ENCODE measurements at places on chromosomes 7 and 10. TPM values are rescaled to one million over a fixed set of nuclear protein-coding genes. Genes with fewer than 3 reads are reported as not detected.
A peak's percentile ranks its signal among the peaks of the same experiment; 100 is the strongest.

- DNase-seq, result no peak
These were observed 171.0 kb downstream of the TRIL start for GRCh38 chr7:28787106-28787505.

DNA sequence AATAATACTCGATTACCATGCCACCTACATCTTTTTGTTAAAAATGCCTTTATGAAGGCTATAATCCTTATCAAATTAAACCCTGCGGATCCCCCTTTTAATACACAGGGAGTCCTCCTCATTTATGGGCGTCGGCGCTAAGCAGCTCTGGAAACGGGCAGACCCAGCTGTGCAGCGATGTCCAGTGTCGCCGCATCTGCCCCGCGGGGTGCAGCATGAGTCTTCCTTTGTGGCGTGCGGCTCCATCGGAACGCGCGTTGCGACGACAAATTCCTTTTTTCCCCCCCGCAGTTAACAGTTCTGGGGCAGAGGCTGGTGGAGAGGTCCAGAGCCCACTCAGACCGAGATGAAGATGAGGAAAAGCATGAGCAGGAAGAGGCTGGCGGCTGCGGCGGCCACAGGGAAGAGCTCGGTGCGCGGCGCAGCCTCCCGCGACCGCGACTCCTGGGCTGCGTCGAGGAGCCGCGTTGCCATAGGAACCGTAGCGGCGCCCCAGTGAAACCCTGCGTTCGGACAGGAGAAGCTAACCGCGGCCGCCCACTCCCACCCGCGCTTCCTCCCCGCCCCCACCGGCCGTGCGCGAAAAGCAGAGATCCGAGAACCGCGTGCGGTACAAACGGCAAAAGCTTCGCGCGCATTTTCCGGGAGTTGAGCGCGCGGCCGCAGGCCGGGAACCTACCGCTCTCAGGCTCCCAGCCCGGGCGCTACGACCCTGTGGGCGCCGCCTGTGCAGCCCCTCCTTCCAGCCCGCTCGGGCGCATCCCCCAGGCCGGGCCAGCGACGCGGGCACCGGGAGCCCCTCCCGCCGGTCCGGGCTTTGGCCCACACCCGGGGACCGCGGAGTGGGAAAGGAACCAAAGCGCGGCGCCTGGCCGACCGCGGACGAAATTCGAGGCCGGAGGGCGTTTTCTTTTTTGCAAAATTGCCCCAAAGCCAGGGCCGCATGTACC, 130.6 kb downstream of the SPAG6 start:
- DNase-seq, result no peak

The PKD1L1 gene
- total RNA-seq, result 0.05 TPM

The SMKR1 gene
- total RNA-seq, result 4.4 TPM

The FAM25A gene
- not detected for total RNA-seq

GRCh38 chr7:111931016-111931517, 275.1 kb downstream of the DOCK4 start:
- no peak for DNase-seq

The CCL24 gene
- not detected for total RNA-seq

The DRGX gene
- not detected for total RNA-seq

DNA sequence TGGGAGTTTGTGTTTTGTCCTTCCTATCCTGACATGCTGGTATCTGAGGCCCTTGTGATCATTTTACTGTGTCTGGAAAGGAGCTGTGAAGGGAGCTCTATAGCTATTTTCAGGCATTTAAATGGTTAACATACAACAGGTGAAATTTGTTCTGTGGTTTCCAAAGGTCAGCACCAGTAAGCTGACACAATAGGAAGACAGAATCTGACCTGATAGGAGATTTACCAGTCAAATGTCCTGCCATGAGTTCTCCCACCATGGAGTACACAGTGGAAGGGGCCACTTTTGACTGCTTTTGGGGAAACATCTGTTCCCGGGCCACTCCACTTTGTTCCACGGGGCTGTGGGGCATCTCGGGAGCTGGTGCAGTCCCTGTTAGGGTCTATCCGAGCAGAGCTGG, 17.6 kb downstream of the FKBP6 start:
- no peak for DNase-seq

GRCh38 chr7:83976302-83976701, 218.3 kb downstream of the SEMA3A start:
- peak; percentile 45 for DNase-seq

- DNase-seq, result no peak
These were observed 209.4 kb upstream of the FOXK1 start for GRCh38 chr7:4472728-4473127.

DNA sequence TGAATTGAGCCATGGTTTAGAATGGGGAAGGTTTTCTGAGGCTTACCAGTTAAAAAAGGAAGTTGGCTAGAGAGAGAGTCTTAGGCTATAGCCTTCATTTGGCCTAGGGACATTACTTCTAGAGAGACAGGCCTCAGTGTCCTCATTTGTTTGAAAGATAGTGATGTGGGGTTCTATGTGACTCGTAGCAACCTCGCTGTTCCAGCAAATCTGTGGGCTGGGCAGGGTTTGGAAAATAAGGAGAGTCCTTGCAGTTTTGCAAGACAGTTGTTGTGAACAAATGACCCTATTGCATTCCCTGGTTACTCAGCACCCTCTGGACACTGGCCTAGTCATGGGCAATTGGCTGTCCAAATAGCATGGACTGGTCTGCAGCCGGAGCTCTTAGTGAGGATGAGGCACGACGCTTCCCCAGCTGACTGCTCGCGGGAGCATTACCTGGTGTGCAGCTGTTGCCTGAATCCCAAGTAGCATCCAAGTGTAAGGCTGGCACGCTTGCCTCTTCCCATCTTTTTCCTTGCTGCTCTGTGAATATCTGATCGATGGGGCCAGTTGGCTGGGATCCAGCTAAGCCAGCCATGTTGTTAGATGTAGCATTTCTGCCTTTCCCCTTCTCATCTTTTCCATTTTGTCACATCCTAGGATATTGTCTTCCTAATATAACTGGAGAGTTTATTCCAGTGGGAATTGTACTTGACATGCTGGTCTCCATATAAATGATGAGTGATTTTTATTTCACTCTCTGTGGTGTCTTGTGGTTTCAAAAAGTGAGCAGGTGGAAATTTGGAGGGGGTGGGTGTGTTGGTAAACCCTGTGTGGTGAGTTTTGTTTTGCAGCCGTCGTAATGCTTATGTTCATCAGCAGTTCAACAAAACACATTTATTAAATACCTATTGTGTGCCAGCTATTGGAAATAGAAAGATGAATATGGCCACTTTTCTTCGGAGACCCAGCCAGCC, 99.8 kb downstream of the SND1 start:
- no peak for DNase-seq

The MEOX2 gene
- not detected for total RNA-seq

The SFMBT2 gene
- total RNA-seq, result 3.8 TPM

DNA sequence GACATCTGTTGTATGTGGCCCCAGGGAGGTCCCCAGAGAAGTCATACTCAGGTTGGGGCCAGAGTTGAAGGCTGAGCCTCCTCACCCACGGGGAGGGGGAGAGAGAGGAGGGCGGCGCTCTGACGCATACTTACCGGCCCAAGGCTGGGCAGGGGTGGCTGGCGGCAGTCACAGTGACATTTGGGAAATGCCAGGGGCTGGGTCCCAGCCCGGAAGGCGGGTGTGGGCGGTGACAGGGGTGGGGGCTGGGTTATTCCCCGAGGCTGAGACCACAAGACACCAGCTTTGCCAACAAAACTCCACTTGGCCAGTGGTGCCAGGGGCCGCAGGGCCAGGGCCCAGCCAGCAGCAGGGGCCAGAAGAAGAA, 41.1 kb downstream of the RASGEF1A start:
- no peak for DNase-seq

DNA sequence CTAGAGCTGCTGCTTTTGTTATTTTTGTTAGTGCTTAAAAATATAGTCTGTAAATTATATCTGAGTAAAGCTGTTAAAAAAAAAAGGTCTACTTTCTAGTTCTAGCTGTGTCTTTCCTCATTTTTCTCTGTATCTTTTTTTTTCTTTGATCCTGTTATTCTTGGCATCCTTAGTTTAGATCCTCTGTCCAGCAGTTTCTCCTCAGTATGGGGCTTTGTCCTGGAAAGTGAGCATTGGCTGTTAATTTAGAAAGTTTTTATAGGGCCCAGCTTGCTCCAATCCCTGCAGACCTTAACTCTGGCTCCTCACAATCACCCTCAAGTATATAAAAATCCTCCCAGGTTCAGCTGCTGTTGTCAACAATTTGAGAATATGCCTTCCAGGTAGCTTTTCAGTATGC, 23.5 kb downstream of the DDX50 start:
- DNase-seq, result no peak

The NRCAM gene
- total RNA-seq, result 158 TPM

GRCh38 chr7:35658606-35659201, 36.2 kb downstream of the HERPUD2 start:
- DNase-seq, result no peak

The ALOX5 gene
- total RNA-seq, result not detected

DNA sequence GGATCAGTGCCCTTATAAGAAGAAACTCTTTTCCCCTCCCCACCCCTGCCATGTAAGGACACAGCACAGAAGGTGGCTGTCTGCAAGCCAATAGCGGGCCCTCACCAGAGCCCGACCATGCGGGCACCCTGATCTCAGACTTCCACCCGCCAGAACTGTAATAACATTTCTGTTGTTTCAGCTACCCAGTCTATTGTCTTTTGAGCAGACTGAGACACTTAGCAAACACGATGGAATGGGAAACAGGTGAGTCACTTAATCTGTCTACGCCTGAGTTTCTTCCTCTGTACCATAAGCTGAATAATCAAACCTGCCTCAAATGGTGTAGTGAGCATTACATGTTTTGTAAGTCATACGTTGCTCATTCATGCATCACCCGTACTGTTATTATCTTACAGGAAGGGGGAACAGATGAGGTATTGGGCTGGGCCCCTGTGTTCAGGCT, 58.2 kb downstream of the STRA8 start:
- DNase-seq, result no peak

DNA sequence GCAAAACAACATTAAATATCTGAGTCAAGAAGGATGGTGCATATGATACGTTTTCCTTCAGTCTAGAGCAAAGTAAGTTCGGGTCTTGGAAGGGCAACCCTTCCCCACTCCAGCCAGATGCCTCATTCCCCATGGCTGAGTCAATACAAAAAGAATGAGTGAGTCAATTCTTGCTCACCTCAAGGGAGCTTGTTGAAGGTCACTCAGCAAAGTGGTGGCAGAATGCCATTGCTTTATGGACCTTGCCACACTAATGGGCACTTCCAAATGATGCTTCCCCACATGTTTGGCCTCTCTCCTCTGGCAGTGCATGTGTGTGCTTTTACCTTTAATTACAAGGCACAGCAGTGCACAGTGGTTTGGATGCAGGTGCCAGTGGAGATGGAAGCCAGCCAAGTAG, 296.5 kb downstream of the SORCS3 start:
- no peak for DNase-seq

The NME8 gene
- not detected for total RNA-seq

The DNAJB9 gene
- 24.1 TPM for total RNA-seq

- no peak for DNase-seq
These were observed 9.0 kb upstream of the PIP4K2A start for GRCh38 chr10:22723343-22723779.

GRCh38 chr7:29956487-29956836, 33.1 kb downstream of the SCRN1 start:
- no peak for DNase-seq

The NEUROG3 gene
- not detected for total RNA-seq

DNA sequence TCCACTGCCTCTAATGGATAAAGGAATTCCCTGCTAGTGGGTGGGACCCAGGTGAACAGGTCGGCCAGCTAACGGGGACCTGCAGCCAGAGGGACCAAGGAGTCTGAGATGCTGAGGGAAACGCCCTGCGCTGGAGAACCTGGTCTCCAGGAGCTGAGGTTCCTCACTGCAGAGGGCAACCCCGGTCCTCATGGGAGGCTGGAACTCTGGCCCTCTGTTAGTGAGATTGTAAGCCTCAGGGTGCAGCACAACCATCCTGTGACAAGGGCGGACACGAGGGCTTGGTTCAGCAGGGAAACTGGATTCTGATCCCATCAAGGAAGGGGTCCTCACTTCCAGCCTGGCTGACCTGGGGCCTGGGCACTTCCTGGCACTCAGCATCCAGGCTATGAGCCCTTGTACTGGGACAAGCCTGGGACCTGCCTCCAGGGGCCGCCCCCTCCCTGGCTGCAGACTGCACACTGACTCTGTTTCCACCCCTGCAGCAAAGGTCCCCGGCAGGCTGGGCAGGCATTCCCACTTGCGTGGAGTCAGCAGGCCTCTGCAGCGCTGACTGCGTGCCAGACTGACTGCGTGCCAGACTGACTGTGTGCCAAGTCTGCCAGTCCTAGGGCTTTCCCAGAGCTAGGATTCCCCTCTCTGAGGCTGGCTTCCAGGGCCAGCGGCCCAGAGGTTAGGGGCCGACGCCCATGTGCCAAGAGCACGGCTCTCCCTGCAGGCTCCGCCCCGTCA, 143.2 kb downstream of the MAPK8 start:
- DNase-seq, result no peak

DNA sequence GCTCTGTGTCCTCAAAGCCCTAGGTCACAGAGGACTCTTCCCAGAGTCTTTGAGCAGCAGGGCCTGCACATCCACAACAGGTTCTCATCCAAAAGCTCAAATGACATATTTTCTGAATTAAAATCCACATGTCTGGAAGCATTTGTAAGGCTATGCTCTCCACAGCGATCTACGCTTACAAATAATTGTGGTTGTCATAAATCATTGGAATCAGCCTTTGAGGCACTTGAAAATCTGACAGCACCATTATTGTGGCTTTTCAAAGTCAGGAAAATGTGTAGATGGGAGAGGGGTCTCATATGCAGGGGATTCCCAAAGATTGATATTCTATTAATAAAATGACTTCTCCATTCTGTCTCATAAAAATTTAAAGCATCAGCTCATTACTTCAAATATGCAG, 16.3 kb downstream of the GPR26 start:
- no peak for DNase-seq

- DNase-seq, result no peak
These were observed 84.7 kb upstream of the HGF start for GRCh38 chr7:81854518-81854917.

The TMEM229A gene
- total RNA-seq, result not detected

The GPNMB gene
- 2.7 TPM for total RNA-seq

- DNase-seq, result no peak
These were observed 37.6 kb downstream of the FAM53B start for GRCh38 chr10:124706462-124707143.

All from NCI-H460 (cell line).